ENCODE measurements at places on chromosomes 6 and 20. TPM values are rescaled to one million over a fixed set of nuclear protein-coding genes. Genes with fewer than 3 reads are reported as not detected.

GPX5 gene
- not detected for total RNA-seq

SAPCD1 gene
- total RNA-seq = 1.9 TPM

MYMX gene
- total RNA-seq = not detected

BPI gene
- total RNA-seq = not detected

C6orf58 gene
- not detected for total RNA-seq

DLL1 gene
- 0.15 TPM for total RNA-seq

STX11 gene
- total RNA-seq = 0.50 TPM

DEFB112 gene
- total RNA-seq = not detected

SPTLC3 gene
- 5.8 TPM for total RNA-seq

SASH1 gene
- total RNA-seq = 106 TPM

SAMD10 gene
- total RNA-seq = 0.99 TPM

VSX1 gene
- not detected for total RNA-seq

CGAS gene
- total RNA-seq = 6.5 TPM

TRIM10 gene
- not detected for total RNA-seq

JPH2 gene
- total RNA-seq = 0.50 TPM

PREX1 gene
- 16.9 TPM for total RNA-seq

WFDC10B gene
- total RNA-seq = not detected

TXLNB gene
- total RNA-seq = 4.1 TPM

BPIFA1 gene
- total RNA-seq = not detected

SMLR1 gene
- not detected for total RNA-seq

TNF gene
- total RNA-seq = not detected

C6orf163 gene
- total RNA-seq = 2.2 TPM

TMEM217 gene
- total RNA-seq = 1.8 TPM

VSTM2L gene
- 5.3 TPM for total RNA-seq

HLA-DQB1 gene
- total RNA-seq = not detected

NNAT gene
- total RNA-seq = 1.5 TPM

GJA1 gene
- 120 TPM for total RNA-seq

TREM2 gene
- total RNA-seq = 0.44 TPM

RIN2 gene
- 59.2 TPM for total RNA-seq

FAM229B gene
- 14.4 TPM for total RNA-seq

COL9A1 gene
- not detected for total RNA-seq

CPXM1 gene
- total RNA-seq = 0.83 TPM

CALHM4 gene
- total RNA-seq = not detected

MCCD1 gene
- not detected for total RNA-seq

TCP11 gene
- 0.15 TPM for total RNA-seq

IL17A gene
- total RNA-seq = not detected

SIM1 gene
- total RNA-seq = not detected

NKAPL gene
- total RNA-seq = 0.73 TPM

WFDC8 gene
- not detected for total RNA-seq

All from smooth muscle cell of trachea (primary cell).